Pancreas (tissue), 10 donors: ENCODE measurements at places on chromosomes 16 and 17. TPM values are rescaled to one million over a fixed set of nuclear protein-coding genes. Genes with fewer than 3 reads are reported as not detected.

- DNase-seq: no peak
Measured at GRCh38 chr17:65455972-65456343, 105.5 kb downstream of the AXIN2 start.

Gene UTS2R
- total RNA-seq: 0.87 TPM

- peak; percentile 36 for DNase-seq
Measured at GRCh38 chr17:31533546-31534155, 142.2 kb downstream of the RAB11FIP4 start.

GRCh38 chr17:65177901-65178300 is 40.7 kb downstream of the RGS9 start:
- no peak for DNase-seq

DNA sequence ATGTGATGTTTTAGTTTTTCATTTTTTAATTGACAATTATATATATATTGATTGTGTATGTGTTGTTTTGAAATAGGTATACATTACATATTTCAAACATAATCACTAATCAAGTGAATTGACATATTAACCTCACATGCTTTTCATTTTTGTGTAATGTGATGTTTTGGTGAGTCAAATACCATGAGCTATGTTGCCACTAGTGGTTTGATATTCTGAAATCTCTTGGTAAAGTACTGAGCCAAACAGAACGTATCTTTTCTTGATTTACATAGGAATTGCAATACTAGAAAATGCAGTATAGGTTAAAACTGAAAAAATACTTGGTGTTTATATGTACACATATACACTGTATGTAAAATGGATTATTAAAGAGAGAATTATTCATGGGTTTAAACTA is 65.2 kb upstream of the SIAH1 start:
- DNase-seq: no peak

Gene SHISA9
- 0.37 TPM for total RNA-seq

DNA sequence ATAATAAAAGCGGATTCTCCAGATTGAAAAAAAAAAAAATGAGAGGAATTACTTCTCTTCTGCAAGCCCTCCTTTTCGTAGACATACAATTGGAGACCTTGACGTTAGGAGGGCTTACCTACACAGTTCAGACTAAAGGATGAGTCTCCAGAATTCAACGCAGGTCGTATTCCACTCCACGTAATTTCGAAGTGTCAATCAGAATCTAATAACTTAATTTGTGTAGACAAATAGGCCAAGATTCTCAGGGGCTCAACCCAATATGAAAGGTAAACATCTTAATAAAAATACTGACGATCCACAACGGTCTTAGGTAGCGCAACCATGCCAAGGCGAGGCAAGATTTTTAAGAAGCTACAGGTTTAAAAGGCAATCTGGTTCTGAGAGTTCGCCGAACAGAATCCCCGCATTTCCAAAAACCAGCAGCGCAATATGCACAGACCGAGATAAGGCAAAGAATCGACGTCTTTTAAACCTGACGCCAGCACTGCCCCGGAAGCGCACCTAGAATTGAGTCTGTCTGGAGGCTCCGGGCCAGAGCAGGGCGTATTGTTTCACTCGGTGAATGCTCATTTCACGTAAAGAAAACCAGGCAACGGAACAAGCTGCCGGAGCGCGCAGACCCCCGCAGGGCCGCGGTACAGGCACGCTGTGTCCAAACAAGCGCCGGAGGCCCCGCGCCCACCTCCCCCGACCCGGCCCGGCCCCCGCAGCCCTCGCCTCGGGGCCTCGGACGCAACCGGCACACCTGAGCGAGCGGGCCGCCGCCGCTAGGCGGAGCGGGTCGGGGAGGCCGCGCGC is 623 bp downstream of the MBTPS1 start:
- no peak for DNase-seq
